ENCODE measurements at places on chromosomes 11 and 22.

- no peaks in the 10 kb centered on the region for H3K27me3 ChIP-seq
- peaks cover 4% of the 10 kb centered on the region for H3K4me1 ChIP-seq
- no peak overlapping the region for H3K4me3 ChIP-seq
- no peaks in the 10 kb centered on the region for H3K36me3 ChIP-seq
Measured at GRCh38 chr11:130839981-130840666, 76.2 kb downstream of the SNX19 start.

DNA sequence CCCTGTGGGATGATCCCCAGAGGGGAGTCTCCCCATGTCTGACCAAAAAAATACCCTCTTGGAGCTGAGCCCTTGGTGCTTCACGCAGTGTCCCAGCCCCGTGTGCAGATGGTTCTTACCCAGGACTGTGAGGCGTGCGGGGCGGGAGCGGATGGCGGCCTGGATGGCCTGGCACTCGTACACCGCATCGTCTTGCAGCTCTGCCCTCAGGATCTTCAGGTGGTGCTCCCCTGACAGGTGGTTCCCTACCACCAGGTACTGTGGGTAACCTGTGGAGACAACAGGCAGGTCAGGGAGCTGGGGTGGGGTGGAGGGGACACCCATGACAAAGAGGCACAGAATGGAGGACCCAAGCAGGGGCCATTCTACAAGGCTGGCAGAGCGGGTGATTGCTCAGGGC is 165.7 kb downstream of the ST3GAL4 start:
- H3K27ac ChIP-seq = no peak overlapping the region
- H3K4me3 ChIP-seq = no peak overlapping the region
- no peaks in the 10 kb centered on the region for H3K27me3 ChIP-seq
- H3K36me3 ChIP-seq = no peaks in the 10 kb centered on the region

DNA sequence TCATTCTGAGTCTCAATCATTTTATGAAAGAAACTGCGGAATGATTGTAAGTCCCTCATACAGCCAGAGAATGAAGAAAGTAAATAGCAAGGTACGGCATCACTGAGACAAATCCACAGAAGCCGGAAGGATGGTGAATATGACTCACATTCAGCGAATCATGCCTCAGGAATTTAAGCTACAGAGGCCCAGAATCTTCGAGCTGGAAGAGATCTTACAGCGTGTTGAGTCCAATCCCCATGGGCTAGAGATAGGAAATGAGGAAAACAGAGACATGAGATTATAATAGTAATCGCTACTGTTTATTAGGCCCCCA is 173.2 kb downstream of the KIF18A start:
- no peak overlapping the region for H3K27ac ChIP-seq
- no peaks in the 10 kb centered on the region for H3K27me3 ChIP-seq
- H3K4me1 ChIP-seq = no peaks in the 10 kb centered on the region

DNA sequence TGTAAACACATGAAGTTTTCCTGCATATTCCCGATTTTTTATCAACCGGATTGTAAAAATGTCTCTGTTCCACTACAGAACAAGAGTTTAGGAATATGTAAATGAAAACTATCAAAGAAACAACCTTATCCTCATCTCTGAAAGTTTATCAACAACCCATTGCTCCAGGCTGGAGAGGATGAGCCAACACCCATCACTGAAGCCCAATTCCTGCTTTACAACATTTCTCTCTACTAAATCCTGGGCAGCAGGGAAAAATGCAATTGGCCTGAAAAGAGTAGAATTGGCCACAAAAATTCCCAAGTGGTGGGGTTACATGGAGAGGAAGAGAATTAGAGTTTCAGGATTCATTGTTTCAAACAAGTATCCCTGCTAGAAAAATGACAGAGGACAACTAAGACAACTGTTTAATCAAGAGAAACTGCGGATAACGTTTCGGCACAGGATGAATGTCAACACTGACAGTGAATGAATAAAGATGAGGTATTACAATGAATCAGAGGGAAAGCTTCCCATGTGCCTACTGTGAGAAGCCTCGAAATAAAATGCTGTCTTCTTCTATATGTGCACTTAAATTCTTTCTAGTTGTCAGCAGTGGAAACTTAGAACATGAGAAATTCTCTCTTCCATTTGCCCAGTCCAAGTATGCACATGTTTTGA is 317.3 kb upstream of the ANO3 start:
- H3K27me3 ChIP-seq = no peaks in the 10 kb centered on the region
- no peak for DNase-seq
- no peak overlapping the region for H3K27ac ChIP-seq

DNA sequence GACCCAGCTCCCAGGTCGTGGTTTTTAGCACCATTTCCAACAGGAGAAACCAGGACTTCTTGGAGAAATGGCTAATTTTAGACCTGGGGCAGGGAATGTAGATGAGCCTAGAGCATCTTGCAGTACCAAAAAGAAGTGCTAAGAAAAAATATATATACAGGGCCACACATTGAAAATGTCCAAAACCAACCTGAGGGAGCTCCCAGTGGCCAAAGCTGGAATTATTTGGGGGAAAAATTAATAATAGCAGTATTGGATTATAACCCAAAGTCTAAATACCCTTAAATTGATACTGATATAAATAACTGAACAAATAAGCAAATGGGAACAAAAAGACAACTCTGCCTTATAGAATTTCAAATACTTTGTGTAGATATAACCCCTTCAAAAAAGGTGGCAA is 108.0 kb downstream of the PARVA start:
- no peak overlapping the region for H3K4me3 ChIP-seq
- H3K27ac ChIP-seq = no peak overlapping the region
- no peaks in the 10 kb centered on the region for H3K27me3 ChIP-seq
- H3K4me1 ChIP-seq = no peaks in the 10 kb centered on the region
- H3K36me3 ChIP-seq = peaks cover 11% of the 10 kb centered on the region

- no peak overlapping the region for H3K27ac ChIP-seq
- no peaks in the 10 kb centered on the region for H3K27me3 ChIP-seq
- no peaks in the 10 kb centered on the region for H3K36me3 ChIP-seq
- DNase-seq = no peak
- H3K4me1 ChIP-seq = no peaks in the 10 kb centered on the region
Measured at GRCh38 chr22:43753688-43754087, 58.4 kb downstream of the EFCAB6 start.

DNA sequence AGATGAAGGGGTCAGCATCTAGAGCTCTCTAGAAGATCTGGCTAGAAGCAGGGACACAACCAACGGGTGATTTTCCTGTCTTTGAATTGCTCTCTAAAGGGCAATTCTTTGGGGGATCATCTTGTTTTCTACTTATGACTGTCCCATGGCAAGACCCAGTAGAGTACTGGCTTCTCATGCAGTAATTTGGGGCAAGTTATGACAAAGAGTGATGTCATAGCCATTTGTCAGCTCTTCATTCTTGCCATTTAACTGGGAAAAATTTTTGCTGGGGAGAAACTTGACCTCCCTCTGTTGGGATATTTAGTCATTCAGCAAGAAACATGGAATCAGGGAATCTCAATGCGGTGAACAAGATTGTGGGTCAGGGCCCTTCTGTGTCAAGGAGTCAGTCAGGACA is 80.4 kb downstream of the SLC1A2 start:
- no peak overlapping the region for H3K4me3 ChIP-seq
- no peaks in the 10 kb centered on the region for H3K27me3 ChIP-seq

DNA sequence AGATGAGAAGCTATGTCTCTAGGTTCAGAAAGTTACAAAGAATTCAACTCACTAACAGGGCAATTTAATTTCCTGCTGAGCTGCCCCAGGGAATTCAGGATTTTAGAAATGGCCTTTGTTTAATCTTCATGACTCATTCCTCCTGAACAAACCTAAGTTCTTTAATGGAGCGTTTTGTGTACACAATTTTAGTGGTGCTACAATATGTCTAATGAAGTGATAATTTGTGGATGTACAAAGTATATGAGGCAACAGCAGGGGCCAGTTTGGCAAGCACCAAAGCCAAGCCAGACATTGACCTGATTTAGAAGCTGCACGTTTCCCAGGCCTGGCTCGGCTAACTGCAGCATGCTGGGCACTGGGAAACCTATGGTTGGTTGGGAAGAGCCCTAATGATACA is 34.4 kb upstream of the HEPHL1 start:
- no peaks in the 10 kb centered on the region for H3K36me3 ChIP-seq
- no peak overlapping the region for H3K4me3 ChIP-seq
- DNase-seq = no peak

- no peak overlapping the region for H3K27ac ChIP-seq
- H3K4me1 ChIP-seq = no peaks in the 10 kb centered on the region
- no peak overlapping the region for H3K4me3 ChIP-seq
- peaks cover 45% of the 10 kb centered on the region for H3K36me3 ChIP-seq
Measured at GRCh38 chr11:107505647-107506225, 48.1 kb upstream of the CWF19L2 start.
